ENCODE measurements at places on chromosomes 4 and X. TPM values are rescaled to one million over a fixed set of nuclear protein-coding genes. Genes with fewer than 3 reads are reported as not detected.

The UGT8 gene
- total RNA-seq, result 11.6 TPM

The ERVMER34-1 gene
- 6.5 TPM for total RNA-seq

The SSX1 gene
- not detected for total RNA-seq

The SMIM43 gene
- 0.07 TPM for total RNA-seq

The DGKK gene
- total RNA-seq, result under 0.01 TPM

Data from epithelial cell of proximal tubule (primary cell).